Natural killer cell treated with Interleukin-12 subunit alpha and Interleukin-12 subunit beta and Interleukin-15 and Interleukin-18, amount 100 ng/mL, for 72 hours (primary cell): ENCODE measurements at places on chromosomes 5 and 9. TPM values are rescaled to one million over a fixed set of nuclear protein-coding genes. Genes with fewer than 3 reads are reported as not detected.

GRCh38 chr5:114636271-114636670, 274.4 kb downstream of the KCNN2 start:
- no peaks in the 10 kb centered on the region for H3K4me1 ChIP-seq
- H3K27ac ChIP-seq = no peak overlapping the region
- no peaks in the 10 kb centered on the region for H3K36me3 ChIP-seq
- no peaks in the 10 kb centered on the region for H3K27me3 ChIP-seq

DNA sequence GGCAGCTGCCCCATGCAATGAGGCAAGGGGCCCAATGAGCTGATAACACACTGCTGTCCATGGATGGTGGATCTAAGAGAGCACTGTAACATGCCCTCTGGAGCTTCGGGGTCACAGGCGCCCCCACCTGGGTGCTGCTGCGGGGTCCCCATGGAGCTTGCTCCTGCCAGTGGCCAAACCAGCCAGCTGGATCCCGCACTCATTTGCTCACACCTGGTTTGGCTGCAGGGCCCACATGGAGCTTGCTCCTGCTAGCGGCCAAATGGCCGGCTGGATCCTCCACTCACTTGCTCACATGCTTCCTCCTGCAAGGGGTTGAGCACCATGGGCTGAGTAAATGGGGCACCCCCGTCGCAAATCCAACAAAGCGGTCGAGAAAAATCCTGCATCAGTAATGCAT, 68.3 kb upstream of the ARL15 start:
- no peaks in the 10 kb centered on the region for H3K36me3 ChIP-seq
- H3K4me3 ChIP-seq = no peak overlapping the region
- no peak for DNase-seq
- no peak overlapping the region for H3K27ac ChIP-seq
- H3K27me3 ChIP-seq = peaks cover 27% of the 10 kb centered on the region

DNA sequence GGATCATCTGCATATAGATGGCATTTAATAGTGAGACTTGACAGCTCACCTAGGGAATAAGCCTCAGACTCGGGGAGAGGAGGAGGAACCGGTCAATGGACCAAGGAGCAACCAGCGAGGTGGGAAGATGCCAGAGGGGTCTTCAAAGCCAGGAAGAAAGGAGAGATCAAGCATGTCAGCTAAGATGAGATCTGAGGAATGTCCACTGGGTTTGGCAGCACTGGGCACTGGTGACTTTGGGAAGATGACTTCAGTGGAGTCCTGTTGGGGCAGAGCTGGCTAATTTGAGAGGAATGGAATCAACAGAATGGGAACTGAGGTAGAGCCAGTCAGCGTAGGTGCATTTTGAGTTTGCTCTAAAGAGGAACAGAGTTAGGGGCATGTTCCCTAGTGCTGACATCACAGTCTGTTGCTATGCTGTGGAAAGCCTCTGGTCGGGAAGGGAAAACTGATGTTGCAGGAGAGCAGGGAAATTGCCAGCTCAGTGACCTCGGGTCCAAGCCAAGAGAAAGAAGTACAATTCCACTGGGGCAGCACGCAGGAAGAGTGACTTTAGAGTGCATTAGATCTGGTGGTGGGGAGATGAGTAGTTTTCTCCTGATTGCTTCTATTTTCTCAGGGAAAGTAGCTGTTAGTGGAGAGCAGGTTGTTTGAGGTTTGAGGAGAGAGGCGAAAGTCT, 56.9 kb downstream of the ZNF618 start:
- no peak overlapping the region for H3K27ac ChIP-seq
- H3K4me3 ChIP-seq = no peak overlapping the region
- no peaks in the 10 kb centered on the region for H3K4me1 ChIP-seq

GRCh38 chr5:40410231-40410861, 269.4 kb upstream of the PTGER4 start:
- H3K36me3 ChIP-seq = peaks cover 7% of the 10 kb centered on the region
- peak overlapping the region; percentile 99 for H3K27ac ChIP-seq
- H3K4me1 ChIP-seq = peaks cover 60% of the 10 kb centered on the region
- peak overlapping the region; percentile 80 for H3K4me3 ChIP-seq

DNA sequence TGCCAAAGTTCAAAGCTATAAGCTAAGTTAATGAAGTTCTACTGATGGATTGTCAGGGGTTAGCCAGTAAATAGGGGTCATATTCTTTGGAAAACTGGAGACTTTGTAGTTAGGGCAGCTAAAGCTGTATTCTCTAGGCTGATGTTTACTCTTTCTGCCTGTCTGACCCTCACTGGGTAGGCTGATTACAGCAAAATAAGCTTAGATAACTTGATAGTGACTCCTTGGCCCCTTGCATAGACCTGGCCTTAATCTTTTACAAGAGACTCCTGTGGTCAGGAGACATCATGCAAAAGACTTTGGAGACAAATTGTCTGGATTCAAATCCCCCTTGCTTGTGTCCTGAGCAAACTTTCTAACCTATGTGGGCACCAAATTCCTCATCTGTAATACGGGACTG, 314.4 kb upstream of the MSX2 start:
- H3K27ac ChIP-seq = no peak overlapping the region
- no peaks in the 10 kb centered on the region for H3K4me1 ChIP-seq
- H3K27me3 ChIP-seq = peaks cover 22% of the 10 kb centered on the region
- DNase-seq = no peak

- peaks cover 62% of the 10 kb centered on the region for H3K4me1 ChIP-seq
- no peak overlapping the region for H3K4me3 ChIP-seq
- H3K27me3 ChIP-seq = no peaks in the 10 kb centered on the region
- DNase-seq = no peak
- peak overlapping the region; percentile 27 for H3K27ac ChIP-seq
Measured at GRCh38 chr9:109114670-109115069, 5.1 kb downstream of the TMEM245 start.

DNA sequence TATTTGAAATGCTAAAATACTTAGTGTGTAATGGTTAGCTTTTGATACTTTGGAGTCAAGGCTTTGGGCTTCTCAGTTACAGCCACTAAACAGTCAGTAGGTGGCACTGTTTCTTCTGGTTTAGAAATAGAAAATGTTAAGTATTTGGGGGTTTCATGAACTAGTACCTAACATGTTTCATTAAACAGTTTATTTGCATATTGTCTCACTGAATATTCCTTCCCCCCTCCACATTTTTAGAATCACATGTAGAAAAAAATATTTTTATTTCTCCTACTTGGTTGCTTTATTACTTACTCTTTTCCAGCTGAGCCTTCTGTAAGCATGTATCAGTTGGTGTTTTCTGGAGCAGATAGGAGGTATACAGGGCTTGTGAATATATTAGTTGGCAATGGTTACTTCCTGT, 48.0 kb downstream of the IPO11 start:
- H3K27me3 ChIP-seq = no peaks in the 10 kb centered on the region
- no peaks in the 10 kb centered on the region for H3K36me3 ChIP-seq
- DNase-seq = no peak
- no peak overlapping the region for H3K4me3 ChIP-seq

DNA sequence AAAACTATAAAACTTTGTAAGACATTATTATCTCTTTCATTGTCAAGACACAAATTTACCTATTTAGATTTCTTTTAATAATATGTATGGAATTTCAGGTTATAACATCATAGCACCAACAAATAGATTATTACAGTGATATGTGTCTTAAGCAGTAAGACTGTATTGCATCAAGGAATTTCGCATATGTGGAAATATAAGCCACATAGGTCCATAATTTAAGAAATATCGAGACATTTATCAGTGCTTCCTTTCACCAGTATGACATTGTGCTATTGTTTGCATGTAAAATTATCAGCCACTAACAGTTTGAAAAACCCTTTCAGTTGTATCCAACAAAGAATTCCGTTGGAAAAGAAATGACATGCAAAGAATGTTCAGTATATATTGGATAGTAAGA, 186.7 kb upstream of the RASA1 start:
- H3K27me3 ChIP-seq = no peaks in the 10 kb centered on the region
- H3K4me1 ChIP-seq = peaks cover 39% of the 10 kb centered on the region
- H3K27ac ChIP-seq = peak overlapping the region; percentile 93
- no peak for DNase-seq
- H3K36me3 ChIP-seq = peaks cover 17% of the 10 kb centered on the region
- H3K4me3 ChIP-seq = peak overlapping the region; percentile 70

- H3K27me3 ChIP-seq = no peaks in the 10 kb centered on the region
- H3K27ac ChIP-seq = no peak overlapping the region
- H3K4me1 ChIP-seq = no peaks in the 10 kb centered on the region
- DNase-seq = no peak
Measured at GRCh38 chr5:163467682-163468081, 7.2 kb downstream of the HMMR start.

DNA sequence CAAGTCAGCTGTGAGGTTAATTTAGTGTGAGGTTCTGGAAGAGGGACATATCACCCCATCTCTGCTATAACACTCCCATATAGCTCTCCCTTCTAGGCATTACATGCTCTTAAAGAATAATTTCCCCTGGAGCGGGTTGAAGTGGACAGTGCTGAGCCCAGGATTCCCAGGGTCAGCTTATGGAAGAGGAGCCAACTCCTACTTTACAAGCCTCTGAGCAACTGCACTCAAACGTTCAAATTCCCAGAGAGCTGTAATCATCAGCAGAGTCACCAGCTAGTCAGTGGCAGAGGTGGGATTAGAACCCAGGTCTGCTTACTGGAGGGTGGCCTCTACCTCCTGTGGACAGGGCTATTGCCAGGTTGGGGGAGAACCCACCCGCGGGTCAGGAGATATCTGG, 1.4 kb downstream of the NEURL1B start:
- peaks cover 5% of the 10 kb centered on the region for H3K4me1 ChIP-seq
- no peak overlapping the region for H3K4me3 ChIP-seq
- DNase-seq = no peak

- H3K4me1 ChIP-seq = no peaks in the 10 kb centered on the region
- no peak for DNase-seq
- no peaks in the 10 kb centered on the region for H3K27me3 ChIP-seq
- no peak overlapping the region for H3K27ac ChIP-seq
- peaks cover 4% of the 10 kb centered on the region for H3K36me3 ChIP-seq
Measured at GRCh38 chr5:105726093-105726492, 1944.6 kb downstream of the EFNA5 start.

GRCh38 chr5:178238711-178239592, 6.3 kb upstream of the PHYKPL start:
- H3K27ac ChIP-seq = peak overlapping the region; percentile 96
- H3K27me3 ChIP-seq = no peaks in the 10 kb centered on the region
- peaks cover 48% of the 10 kb centered on the region for H3K4me1 ChIP-seq
- H3K36me3 ChIP-seq = no peaks in the 10 kb centered on the region
- H3K4me3 ChIP-seq = peak overlapping the region; percentile 71

DNA sequence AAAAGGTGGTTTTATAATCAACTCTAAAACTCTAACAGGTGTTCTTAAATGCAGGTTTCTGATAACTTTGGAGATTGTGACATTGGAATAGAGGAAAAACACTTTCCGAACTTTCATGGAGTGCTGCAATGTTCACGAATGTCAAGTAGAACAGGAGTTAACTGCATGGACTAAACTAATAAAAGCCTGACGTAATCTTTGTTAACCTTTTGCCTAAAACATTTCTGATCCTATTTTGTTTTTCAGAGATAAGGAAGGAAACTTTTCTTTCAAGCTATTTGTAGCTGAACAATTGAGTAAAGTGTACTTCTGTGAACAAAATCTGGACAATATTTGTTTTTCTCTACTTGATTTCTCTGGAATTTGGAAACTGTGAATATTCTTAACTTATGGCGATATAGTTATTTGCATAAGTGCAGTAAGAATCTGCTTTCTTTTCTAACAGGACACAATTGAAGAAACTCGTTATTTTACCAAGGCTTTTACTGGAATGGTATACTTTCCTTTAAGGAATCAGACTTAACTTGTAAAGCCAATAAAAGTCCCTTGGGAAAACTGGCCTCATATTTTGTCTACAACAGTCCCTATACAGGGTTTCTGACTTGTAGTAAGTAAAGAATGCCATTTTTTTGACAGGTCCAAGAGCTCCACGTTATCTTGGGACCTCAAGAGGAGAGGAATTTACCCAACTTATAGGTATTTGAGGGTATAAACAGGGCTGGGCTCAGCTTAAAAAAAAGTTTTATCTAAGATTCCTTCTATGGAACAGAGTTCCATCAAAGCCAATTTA, 154.7 kb downstream of the NXNL2 start:
- H3K27me3 ChIP-seq = peaks cover 14% of the 10 kb centered on the region
- DNase-seq = no peak
- H3K27ac ChIP-seq = no peak overlapping the region
- no peaks in the 10 kb centered on the region for H3K36me3 ChIP-seq

DNA sequence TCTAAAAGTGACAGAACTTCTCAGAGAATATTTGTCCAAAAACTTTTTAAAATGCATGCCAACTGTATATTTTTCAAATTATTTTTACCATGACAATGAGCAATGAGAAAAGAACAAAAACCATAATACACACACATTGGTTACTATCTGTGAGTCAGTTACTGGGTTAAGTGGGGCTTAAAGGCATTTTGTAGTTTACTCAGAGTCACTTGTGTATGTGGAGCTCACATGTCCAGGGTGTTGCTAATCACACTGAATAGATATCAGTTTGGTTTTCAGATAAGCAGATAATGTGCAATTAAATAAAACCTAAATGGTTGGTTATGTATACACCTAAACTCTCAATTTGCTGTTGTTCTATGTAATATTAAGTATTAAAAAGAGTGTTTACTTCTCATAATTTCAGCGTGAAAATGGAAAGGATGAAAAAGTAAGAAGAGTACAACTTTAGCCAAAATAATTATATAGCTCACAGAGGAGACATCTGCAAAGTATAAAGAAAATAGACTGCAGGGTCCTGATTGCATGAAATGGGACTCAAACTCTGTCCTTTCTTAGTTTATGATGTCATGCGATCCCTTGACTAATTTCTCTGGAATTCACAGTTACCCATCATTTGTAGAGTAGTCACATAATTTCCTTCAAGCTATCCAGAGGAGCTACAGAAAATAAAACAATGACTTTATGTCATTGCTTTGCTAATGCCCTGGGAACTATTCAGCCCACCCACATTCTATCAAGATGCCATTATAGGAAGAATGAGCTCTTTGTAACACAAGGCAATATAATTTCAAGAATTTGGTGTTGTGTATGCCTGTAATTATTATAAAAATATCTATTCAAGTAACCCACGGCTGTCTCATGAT, 388.0 kb upstream of the ZNF608 start:
- DNase-seq = no peak
- H3K27ac ChIP-seq = no peak overlapping the region
- H3K4me3 ChIP-seq = no peak overlapping the region
- peaks cover 4% of the 10 kb centered on the region for H3K36me3 ChIP-seq

Gene SAXO1
- not detected for total RNA-seq

Gene NMRK1
- total RNA-seq = 27.2 TPM

Gene STK32A
- total RNA-seq = not detected

Gene SLCO6A1
- not detected for total RNA-seq

Gene APBA1
- 1.3 TPM for total RNA-seq

Gene GEMIN5
- 24.7 TPM for total RNA-seq

Gene SHOC1
- not detected for total RNA-seq
